ENCODE measurements at places on chromosomes 4 and X.
A peak's percentile ranks its signal among the peaks of the same experiment; 100 is the strongest.

GRCh38 chr4:1192091-1192492 is 19.7 kb upstream of the SPON2 start:
- ATAC-seq, result peak; percentile 95

DNA sequence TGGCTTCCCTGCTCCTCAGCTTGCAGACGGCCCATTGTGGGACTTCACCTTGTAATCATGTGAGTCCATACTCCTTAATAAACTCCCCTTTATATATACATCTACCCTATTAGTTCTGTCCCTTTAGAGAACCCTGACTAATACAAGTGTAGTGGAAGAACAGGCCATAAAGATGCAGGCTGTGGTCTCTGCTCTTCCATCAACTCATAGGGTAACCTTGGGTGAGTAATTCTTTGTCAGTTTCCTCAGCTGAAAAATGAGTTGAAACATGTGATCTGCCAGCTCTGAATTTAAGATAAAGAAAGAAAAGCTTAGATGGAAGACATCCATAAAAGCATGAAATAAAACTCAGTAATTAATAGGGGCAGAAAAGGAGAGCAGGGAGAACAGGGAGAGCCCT is 103.6 kb downstream of the ENOX2 start:
- no peak for ATAC-seq

- no peak for ATAC-seq
These were observed 202.5 kb upstream of the RPL34 start for GRCh38 chr4:108417923-108418322.

- ATAC-seq, result peak; percentile 64
These were observed 39.0 kb downstream of the FAM53A start for GRCh38 chr4:1644891-1645657.

GRCh38 chr4:1723131-1723801 is 1.9 kb downstream of the TACC3 start:
- ATAC-seq, result no peak

DNA sequence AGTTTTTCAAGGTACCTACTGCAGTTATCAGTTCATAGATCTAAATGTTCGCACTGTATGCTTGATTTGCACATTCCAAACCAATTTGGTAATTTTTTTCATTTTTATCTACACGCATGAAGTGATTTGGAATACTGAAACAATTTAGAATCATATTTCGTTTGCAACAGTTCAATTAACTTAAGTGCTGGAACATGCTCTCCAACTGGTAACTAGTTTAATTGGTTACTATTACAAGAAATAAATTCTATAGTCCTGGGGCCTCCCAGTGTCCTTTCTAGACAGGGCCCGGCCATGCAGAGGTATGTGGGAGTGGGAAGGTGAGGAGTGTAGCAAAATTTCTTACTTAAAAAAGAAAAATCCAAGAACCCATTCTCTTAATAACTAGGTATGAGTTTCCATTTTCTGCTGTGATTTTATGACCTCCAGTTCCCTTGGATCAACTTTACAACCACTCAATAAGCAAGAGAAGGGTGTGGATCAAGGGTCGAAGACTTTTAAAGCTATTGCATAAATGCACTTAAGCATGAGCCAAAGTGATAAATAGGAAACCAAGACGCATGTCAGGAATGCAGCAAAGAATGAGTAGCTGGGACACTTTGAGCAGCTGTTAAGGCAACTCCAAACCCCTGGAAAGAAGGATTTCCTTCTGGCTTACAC is 106.9 kb downstream of the PPARGC1A start:
- ATAC-seq, result no peak

GRCh38 chrX:69150281-69150960 is 14.8 kb downstream of the PJA1 start:
- ATAC-seq, result no peak

DNA sequence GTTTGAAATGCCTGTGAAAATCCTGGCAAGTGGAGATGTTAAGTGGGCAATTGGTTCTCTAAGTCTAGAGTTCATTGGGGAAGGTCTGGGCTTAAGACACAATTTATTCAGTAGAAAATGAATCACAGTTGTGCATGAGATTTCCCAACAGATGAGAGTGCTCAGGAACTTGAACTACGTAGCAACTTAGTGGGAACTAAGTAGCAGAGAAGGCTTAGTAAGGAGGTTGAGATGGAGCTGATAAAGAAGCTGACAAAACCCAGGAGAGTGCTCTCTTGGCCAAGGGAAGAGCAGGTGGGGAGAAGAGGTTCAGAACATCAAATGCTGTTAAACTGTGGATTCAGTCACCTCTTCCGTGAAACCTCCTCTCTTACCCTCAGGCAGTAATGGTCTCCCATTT is 33.0 kb downstream of the AFF1 start:
- no peak for ATAC-seq

- ATAC-seq, result no peak
These were observed 3.1 kb downstream of the SLC49A3 start for GRCh38 chr4:685679-686412.

- ATAC-seq, result peak; percentile 70
These were observed 158.4 kb downstream of the TENT5D start for GRCh38 chrX:80578517-80579105.

GRCh38 chrX:50081282-50081889 is 119.4 kb downstream of the AKAP4 start:
- peak; percentile 84 for ATAC-seq

- peak; percentile 3 for ATAC-seq
These were observed 1.8 kb downstream of the UBQLN2 start for GRCh38 chrX:56564921-56565840.

- no peak for ATAC-seq
These were observed 157.5 kb upstream of the ITM2A start for GRCh38 chrX:79524642-79525041.

- ATAC-seq, result no peak
These were observed 105.6 kb downstream of the CBLL2 start for GRCh38 chrX:22378296-22378695.

- ATAC-seq, result peak; percentile 62
These were observed 591 bp downstream of the PRPS1 start for GRCh38 chrX:107628662-107629539.

- no peak for ATAC-seq
These were observed 189.1 kb downstream of the PCDH18 start for GRCh38 chr4:137343221-137343620.

- ATAC-seq, result no peak
These were observed 28.3 kb upstream of the DYNLT3 start for GRCh38 chrX:37875675-37876074.

- ATAC-seq, result no peak
These were observed 387.9 kb upstream of the RPS6KA3 start for GRCh38 chrX:20654596-20655106.

DNA sequence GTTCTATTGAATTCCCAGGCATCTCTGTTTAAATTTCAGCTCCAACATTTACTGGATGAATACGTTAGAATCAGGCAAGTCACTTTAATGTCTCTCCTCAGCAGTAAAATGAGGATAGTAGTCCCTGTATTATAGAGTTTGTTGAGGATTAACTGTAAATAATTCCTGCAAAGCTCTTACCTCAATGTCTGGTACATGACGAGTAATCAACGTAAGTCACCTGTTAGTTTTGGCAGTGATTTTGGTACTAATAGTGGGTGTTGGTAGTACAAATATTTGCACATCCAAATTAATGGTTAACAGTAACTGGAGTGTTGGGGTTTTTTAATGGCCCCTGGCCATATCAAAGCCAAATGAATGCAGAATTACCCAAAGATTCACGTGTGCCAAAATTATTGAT is 189.8 kb upstream of the GALNT7 start:
- ATAC-seq, result no peak

GRCh38 chr4:88398381-88398780 is 19.7 kb downstream of the HERC6 start:
- no peak for ATAC-seq

- ATAC-seq, result no peak
These were observed 7.7 kb downstream of the SCML1 start for GRCh38 chrX:17744896-17745523.
